Panc1 (cell line): ENCODE measurements at places on chromosomes 3 and 15. TPM values are rescaled to one million over a fixed set of nuclear protein-coding genes. Genes with fewer than 3 reads are reported as not detected.
A peak's percentile ranks its signal among the peaks of the same experiment; 100 is the strongest.

OGG1 gene
- total RNA-seq, result 32.5 TPM

RBP2 gene
- total RNA-seq, result not detected

FOXB1 gene
- 0.64 TPM for total RNA-seq

SATB1 gene
- 0.31 TPM for total RNA-seq

DNA sequence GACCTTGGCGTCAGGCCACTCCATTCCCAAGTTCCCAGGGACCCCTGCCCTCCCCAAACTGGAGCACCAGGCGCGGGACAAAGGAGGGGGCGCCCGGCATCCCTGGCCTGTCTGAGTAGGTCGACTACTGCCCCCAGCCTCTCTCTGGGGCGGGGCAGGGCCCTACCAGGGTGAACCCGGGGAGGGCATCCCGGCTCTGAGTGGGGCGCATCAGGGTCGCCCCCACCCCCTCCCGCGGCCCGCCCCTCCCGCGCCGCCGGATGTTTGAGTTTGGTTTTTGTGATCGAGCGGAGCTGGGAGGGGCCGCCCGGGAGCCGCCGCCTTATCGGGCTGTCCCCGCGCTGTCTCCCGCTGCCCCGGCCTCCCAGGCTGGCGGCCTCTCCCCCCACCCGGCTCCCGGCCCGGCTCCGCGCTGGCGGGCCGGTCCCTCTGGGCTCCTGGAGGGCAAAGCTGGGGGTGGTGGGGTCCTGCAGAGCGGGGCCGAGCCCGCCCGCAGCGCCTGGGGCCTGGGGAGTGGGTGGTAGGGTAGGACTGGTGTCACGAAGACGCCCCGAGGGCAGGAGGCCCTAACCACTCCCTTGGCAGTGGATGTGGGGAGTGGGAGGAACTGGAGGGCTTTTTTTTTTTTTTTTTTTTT, 47.2 kb upstream of the SMAD6 start:
- DNase-seq, result no peak

- no peak for DNase-seq
Measured at GRCh38 chr15:66006986-66007385, 137.7 kb downstream of the RAB11A start.

DNA sequence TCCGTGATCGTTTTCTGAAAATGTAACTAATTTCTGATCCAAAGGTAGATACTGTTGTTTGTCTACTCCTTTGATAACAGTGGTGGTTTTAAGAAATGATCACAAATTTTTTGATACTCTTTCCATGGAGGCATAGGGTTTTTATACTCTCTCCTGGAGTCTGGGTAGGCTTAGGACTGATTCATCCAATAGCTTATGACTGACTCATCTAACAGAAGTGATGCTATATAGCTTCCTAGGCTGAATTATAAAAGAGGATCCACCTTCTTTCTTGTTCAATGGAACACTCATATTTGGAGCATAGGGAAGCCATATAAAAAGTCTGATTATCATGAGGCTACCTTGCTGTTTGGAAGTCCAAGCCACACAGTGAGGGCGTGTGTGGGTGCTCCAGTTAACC, 84.3 kb downstream of the CHST2 start:
- DNase-seq, result no peak

DNA sequence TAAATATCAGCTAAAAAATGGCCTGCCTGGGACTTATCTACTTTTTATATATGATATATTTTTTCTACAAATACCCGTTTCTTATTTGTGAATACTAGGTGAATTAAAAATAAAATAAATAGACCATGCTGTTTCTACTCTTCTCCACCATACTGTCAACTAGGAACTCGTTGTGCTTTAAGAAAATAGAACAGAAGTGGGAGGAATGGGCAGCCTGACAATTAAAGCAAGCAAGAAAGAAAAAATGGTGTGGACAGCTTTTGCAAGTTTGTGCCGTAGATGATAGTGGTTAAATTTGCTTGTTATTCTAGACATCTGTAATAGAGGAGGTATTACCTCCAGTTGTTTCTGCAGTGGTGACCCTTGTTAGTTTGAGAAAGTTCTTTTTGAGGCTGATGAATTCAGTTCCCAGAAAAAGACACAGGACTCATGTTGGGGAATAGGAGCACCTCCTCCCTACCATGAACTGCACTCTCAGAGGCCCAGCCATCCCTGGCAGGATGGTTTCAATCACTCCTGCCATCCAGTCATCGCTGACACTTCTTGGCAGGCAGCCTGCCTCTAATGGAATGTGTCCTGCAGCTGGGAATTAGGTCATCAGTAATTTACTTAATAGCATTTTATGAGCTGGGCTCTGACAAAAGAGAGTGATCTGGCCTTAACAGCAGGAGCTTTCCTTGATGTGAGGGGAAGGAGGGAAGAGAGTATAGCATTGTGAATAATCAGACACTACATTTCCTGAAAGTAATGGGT, 105.0 kb upstream of the GAP43 start:
- DNase-seq, result peak; percentile 8

DNA sequence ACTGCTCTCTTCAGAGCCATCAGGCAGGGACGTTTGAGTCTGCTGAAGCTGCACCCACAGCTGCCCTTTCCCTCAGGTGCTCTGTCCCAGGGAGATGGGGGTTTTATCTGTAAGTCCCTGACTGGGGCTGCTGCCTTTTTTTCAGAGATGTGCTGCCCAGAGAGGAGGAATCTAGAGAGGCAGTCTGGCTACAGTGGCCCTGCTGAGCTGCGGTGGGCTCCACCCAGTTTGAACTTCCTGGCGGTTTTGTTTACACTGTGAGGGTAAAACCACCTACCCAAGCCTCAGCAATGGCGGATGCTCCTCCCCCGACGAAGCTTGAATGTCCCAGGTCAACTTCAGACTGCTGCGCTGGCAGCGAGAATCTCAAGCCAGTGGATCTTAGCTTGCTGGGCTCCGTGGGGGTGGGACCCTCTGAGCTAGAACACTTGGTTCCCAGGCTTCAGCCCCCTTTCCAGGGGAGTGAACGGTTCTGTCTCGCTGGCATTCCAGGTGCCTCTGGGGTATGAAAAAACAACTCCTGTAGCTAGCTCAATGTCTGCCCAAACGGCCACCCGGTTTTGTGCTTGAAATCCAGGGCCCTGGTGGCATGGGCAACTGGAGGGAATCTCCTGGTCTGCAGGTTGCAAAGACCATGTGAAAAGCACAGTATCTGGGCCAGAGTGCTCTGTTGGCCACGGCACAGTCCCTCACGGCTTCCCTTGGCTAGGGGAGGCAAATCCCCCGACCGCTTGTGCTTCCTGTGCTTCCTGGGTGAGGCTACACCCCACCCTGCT, 21.1 kb upstream of the ST6GAL1 start:
- no peak for DNase-seq

DNA sequence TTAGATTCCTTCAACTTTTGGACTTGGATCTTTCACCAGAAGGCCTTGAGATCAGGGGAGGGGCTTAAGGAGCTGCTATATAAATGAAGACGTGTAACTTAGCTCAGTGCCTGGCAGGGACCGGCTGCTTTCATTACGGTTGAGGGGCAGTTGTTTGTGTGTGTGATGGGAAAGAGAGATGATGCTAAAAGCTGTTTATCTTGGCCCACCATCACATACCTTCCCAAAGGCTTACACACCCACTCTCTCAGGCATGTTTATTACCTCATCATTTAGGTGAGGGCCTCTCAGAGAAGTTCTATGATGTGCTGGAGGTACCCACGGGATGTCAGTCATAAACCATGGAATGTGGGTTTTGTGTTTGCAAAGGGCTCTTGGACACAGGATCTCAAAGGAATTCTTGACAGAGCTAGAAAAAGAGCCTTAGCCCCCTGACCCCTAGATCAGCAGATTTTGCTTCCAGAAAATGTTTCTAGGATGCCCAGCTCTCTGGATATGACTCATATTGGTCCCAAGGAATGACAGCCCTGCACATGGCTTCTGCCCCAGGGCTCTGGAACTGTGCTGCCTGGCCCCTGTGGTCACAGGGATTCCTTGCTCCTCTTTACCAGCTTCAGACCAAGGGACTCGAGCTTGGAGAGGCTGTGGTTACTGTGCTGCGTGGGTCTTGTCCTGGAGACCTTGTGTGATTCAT, 15.9 kb upstream of the SMAD3 start:
- no peak for DNase-seq

- DNase-seq, result no peak
Measured at GRCh38 chr15:38843736-38844590, 279.3 kb upstream of the RASGRP1 start.

GRCh38 chr15:64883997-64884511, 27.6 kb upstream of the ANKDD1A start:
- DNase-seq, result peak; percentile 84

GRCh38 chr3:64163755-64164148, 61.5 kb downstream of the PRICKLE2 start:
- no peak for DNase-seq

- DNase-seq, result no peak
Measured at GRCh38 chr3:14920536-14920935, 26.8 kb upstream of the NR2C2 start.

DNA sequence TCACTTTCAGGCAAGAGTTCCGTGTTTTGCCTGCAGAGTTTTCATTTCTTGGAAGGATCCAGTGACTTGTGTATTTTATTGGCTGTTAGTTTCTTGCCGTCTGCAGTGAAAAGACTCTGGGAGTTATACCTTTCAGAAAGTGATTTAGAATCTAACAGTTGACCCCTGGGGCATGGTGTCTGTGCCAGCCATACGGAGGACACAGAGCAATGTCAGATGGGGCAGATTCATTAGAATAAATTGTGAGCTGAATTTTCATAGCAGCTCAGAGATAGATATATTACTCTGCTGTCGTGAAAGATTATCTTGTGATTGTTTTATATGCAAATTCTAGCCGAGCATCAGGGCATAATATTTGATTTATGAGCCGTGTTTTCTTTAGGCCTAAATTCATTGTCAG, 131.6 kb downstream of the SV2B start:
- no peak for DNase-seq

DNA sequence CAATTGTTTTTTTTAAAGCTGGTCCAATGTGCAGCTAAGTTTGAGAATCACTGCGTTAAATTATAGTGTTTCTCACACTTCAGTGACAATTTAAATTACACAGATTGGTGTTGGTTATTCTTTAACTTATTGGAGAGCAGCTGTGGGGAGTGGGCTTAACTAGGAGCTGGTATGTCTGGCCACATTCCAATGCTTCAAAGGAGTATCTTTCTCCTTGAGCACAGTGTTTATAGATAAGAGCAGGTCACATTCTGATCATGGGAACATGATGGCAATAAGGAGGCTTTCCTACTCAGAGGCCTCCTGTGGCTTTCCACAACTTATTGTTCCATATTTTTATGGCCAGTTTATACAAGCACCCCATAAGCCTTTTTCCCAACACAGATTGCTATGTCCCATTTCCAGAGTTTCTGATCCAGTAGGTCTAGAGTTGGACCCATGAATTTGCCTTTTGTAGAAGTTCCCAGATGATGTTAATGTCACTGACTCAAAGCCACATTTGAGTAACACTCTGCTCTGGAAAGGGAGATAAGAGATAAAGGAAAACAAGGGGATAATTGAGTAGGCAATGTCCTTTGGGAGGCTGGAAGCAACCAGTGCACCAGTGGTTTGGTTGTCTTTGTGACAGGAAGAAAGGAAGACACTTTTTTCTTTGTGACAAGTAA, 33.0 kb upstream of the PLSCR4 start:
- no peak for DNase-seq

DNA sequence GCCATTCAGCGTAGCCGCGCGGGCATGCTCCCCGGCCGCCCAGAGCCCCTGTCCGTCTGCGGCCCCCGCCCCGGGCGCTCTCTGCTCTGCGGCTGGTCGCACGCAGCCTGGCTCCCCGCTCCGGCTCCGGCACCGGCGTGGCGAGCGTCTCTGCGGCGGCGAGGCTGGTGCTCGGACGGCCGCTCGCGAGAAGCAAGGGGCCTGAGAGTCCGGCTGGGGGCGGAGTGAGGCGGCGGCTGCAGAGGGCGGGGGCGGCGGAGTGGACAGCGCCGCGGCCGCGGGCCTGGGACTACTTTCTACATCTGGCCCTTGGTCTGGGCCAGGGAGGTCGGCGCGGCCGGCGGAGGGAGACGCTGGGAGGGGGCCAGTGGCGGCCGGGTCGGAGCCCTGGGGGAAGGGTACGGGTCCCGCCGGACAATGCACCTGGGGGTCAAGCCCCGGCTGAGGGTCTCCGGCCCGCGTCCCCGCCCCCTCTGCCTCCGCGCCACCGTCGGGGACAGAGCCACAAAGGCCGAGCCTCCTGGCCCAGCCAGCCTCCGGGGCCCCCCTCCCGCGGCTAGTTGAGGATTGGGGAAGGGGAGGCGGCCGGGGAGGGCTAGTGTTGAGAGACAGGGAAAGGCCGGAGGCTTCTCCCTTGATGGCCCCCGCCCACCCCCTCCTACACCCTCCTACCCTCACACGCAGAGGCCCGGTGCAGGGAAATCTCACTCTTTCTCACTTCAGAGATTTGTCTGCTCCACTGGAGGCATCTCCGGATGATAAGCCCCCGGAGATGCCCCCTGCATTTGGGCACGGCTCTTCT, at the start of gene PRTG:
Gene PRTG, minus strand, starts transcription at position 226 of the 802 bp plus-strand sequence. Its CDS starts 221 bp downstream, at position 5.
- DNase-seq, result no peak

DNA sequence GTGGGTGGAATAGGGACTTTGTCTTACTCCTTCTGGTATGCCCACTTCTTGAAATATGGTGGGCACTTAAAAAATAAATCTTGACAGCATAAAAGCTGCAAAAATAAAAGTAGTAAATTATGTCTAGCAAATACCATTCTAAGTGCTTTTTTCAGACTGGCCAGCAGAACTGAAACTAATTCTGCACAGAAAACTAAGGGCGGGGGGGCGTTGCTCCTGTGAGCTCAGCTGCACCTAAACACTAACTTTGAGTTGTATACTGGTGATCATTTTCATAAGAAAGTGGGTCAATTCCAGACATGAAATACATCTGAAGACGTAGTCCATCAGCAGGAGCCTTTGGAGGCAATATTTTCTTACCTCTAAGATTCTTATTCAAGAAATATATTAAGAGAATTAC, 114.8 kb downstream of the WDR76 start:
- no peak for DNase-seq
